ENCODE measurements at places on chromosomes 5 and 9.

- no peak for DNase-seq
These were observed 6.5 kb downstream of the FAM240B start for GRCh38 chr9:38713426-38713825.

- no peak for DNase-seq
These were observed 135.6 kb downstream of the LIFR start for GRCh38 chr5:38420691-38421390.

DNA sequence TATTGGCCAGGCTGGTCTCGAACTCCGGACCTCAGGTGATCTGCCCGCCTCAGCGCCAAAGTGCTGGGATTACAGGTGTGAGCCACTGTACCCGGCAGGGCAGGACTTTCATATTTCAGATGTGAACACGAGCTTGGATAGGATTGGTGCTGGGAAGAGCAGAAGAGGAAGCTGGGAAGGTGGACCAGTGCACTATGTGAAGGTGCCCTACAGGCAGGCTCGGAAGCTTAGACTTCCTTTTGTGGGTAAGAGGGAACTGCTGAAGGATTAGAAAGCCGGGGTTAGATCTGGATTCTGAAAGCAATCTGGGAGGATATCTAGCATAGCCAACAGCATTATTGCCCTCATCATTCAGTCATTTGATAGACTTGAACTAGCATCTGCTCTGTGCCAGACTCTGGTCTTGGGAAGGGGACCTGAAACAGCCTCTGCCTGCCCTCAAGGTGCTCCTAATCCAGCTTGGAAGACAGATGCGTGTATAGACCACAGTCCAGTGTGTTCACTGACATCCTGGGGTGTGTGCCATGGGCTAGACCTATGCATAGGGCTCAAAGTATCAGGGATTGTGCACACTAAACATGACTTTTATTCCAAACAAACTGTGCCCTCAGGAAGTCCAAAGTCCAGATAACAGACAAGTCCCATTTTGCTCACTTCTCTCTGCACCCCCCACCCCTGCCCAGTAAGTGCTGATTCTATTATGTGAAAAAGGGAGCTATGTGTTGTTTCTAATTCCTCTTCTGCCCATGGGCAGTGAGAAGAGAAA is 637 bp downstream of the CBY3 start:
- DNase-seq, result no peak

DNA sequence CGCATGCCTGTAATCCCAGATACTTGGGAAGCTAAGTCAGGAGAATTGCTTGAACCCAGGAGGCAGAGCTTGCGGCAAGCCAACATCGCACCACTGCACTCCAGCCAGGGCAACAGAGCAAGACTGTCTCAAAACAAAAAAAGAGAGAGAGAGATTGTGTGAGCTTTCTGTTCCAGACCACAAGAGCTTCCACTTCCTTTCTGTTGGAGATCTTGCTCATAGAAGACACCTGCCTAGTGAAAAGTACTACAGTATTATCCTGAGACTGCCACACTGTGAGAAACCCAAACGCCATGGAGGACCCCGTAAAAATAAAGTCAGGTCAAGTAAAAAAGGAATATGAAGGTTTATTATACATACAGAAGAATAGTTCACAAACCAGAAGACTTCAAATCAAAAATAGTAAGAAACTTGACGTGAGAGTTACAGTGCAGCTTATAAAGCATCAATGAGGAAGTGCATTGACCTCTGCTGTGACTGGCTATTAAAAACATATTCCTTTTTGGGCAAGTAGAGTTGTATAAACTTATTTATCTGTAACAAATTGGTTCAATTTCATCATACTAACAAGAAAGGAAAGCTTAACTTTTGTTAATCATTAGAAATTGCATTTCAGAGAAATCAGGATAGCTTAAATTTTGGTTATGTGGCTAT is 4.3 kb upstream of the EMB start:
- no peak for DNase-seq

DNA sequence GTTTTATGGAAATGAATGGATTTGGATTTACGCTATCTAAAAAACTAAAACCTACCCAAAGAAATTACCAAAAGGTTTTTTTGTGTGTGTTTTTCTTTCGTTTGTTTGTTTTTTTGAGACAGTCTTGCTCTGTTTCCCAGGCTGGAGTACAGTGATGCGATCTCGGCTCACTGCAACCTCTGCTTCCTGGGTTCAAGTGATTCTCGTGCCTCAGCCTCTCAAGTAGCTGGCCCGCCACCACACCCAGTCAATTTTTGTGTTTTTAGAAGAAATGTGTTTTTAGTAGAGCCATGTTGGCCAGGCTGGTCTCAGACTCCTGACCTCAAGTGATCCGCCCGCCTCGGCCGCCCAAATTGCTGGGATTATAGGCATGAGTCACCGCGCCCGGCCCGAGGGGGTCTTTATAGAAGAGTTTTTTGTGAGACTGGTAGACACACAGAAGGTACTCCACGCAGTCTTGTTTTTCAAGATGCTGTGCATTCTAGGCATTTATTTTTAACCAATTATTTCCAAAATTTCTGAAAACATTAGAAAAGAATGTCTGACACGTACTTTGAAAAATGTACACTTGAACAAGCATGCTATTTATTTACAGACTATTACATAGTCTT is 75.7 kb downstream of the NR6A1 start:
- no peak for DNase-seq

- DNase-seq, result no peak
These were observed 117.3 kb downstream of the TTLL11 start for GRCh38 chr9:121975801-121976277.

GRCh38 chr9:20255052-20255451 is 367.2 kb downstream of the MLLT3 start:
- DNase-seq, result no peak

DNA sequence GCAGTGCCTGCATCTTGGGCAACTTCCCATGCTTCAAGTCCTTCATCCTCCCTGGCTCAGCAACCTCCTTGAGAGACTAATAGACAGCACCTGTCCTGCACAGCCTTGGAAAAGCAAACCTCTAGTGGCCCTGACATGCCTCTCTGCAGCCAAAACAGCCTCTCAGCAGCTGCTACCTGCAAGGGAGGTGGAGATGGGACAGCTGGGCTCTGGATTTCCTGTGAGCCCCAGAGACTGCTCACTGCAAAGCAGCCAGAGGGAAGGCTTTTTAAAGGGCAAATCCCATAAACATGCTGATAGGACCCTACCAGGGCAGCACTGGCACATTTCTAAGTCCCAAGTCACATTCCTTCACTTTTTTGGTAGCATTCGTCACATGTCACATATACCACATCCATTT is 31.5 kb upstream of the MYORG start:
- no peak for DNase-seq

DNA sequence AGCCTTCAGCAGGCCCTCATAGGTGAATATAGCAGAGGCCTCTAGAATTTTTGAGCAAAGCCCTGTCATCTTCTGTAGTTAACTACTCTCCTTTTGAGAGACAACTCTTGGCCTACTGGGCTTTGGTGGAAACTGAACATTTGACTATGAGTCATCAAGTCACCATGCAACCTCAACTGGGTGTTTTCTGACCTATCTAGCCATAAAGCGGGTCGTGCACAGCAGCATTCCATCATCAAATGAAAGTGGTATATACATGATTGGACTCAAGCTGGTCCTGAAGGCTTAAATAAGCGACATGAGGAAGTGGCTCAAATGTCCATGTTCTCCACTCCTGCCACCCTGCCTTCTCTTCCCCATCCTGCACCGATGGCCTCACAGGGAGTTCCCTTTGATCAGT is 1115.5 kb downstream of the TAF11L14 start:
- DNase-seq, result no peak

DNA sequence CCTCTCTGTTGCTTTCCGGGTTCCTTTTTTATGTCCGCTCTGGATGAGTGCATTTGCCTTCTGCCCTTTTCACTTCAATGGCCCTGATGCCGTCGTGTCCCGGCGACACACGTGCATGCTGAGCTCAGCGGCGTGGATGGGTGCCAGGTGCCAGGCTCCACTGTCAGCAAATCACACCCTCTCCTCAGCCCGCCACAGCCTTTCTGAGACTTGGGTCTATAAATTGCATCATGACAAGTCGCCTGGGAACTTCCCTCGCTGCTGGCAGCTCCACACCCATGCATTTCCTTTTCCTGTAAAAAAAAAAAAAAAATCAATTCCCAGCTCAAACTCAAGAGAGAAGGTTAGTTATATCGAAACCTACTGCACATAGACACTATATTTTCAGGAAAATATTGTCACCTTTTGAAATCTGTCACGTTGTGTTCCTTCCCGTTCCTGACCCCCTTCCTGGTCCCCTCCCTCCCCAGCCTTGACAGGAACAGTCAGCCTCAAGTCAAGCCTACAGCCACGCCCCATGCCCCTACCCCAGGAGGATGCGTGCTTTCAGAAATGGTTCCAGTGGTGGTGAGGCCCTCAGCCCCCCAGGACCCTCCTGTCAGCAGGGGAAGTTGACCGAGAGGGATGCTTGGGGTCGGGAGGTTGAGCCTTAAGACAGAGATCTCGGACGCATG is 110.3 kb upstream of the PTCH1 start:
- DNase-seq, result peak; percentile 10

- DNase-seq, result no peak
These were observed 12.1 kb downstream of the CCL28 start for GRCh38 chr5:43400082-43400481.

GRCh38 chr5:93454896-93455295 is 126.1 kb downstream of the NR2F1-AS1 start:
- no peak for DNase-seq

DNA sequence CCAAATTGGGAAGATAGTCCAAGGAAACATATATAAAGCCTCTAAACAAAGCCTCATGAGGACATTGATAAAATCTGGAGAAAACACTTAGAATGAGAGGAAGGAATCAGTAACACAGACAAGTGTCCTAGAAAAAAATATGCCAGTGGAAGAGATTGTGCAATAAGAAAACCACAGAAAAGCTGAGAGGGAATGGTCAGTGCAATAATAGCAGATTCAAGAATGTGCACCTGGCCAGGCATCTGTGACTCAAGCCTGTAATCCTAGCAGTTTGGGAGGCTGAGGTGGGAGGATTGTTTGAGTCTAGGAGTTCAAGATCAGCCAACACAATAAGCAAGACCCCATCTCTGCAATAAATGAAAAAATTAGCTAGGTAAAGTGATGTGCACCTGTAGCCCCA is 691.2 kb upstream of the CDH6 start:
- no peak for DNase-seq
